Nasal cavity respiratory epithelium epithelial cell of viscerocranial mucosa (primary cell): ENCODE measurements at places on chromosomes 5 and 9. TPM values are rescaled to one million over a fixed set of nuclear protein-coding genes. Genes with fewer than 3 reads are reported as not detected.

The SPATA31E1 gene
- total RNA-seq, result not detected in 2 replicates

The PRSS3 gene
- total RNA-seq, result 3.1 and 36.6 TPM in 2 replicates

The TLX3 gene
- total RNA-seq, result not detected in 2 replicates

The DMRT3 gene
- total RNA-seq, result not detected in 2 replicates

The MARVELD2 gene
- 42.0 and 53.6 TPM in 2 replicates for total RNA-seq

The ZNF658 gene
- 5.1 and 6.8 TPM in 2 replicates for total RNA-seq

The TAS2R1 gene
- total RNA-seq, result not detected in 2 replicates
